Pulmonary artery endothelial cell (primary cell): ENCODE measurements at places on chromosomes 7 and 10. TPM values are rescaled to one million over a fixed set of nuclear protein-coding genes. Genes with fewer than 3 reads are reported as not detected.

GRCh38 chr7:101598986-101599771 lies 29.9 kb downstream of the MYL10 start:
- DNase-seq, result no peak

- DNase-seq, result no peak
These were observed 23.4 kb upstream of the LIPA start for GRCh38 chr10:89274928-89275327.

CCDC3 gene
- total RNA-seq, result 0.18 and 0.66 TPM in 2 replicates

- DNase-seq, result peak; percentile 73
These were observed 75.6 kb downstream of the CTBP2 start for GRCh38 chr10:125084614-125085257.

DNA sequence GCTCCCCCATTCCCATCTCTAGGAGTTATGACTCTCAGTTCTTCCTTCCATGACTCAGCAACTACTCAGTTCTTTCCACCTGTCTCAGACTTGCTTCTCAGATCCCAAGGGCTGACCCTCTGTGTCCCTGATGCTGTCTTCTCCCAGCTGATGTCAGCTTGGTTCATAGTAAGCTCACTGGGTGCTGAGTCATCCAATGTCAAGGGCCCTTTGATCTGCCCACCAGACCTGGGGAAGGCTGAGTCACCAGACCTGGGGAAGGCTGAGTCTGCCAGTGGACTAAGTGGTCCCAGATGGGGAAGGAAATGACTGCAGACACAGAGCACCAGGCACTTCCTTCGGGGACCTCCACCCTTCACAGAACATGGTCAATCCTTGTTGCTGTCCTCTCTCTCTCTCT lies 76.1 kb upstream of the ZEB1 start:
- DNase-seq, result peak; percentile 59

DNA sequence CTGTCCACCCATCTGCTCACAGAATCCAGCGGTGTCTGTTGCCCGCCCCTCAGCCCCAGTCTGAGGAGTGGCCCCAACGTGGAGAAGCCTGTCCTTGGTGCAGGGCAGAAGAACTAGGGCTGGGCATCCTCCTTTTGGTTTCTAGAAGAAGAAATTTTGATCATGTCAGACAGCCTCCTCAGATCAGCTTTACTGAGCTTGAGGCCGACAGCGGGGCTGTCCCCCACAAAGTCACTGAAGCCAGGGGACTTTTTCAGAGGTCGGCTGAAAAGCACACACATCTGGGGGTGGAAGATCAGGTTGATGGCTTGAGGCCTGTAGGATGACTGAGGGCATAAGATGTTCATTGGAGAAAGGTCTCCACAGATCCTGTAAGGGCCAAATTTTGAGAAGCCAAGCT lies 767.9 kb downstream of the GRID1 start:
- DNase-seq, result no peak

DNA sequence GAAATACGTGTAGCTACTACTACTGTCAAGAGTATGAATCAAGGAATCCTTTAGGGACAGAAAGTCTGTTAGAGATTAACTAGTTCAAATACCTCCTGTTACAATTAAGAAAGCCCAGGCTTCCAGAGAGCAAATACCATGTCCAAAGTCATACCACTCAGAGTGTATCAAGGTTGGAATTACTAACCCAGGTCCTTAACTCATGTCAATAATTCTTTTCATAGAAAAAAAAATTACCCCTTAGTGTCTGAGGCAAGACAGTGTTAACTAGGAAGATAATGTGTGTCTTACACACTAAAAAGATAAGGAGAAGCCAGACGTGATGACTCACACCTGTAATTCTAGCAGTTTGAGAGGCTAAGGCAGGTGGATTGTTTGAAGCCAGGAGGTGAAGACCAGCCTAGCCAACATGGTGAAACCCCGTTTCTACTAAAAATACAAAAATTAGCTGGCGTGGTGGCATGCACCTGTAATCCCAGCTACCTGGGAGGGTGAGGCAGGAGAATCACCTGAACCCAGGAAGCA lies 423.4 kb downstream of the SORCS1 start:
- DNase-seq, result no peak

GRCh38 chr7:7668706-7669105 lies 28.2 kb downstream of the UMAD1 start:
- no peak for DNase-seq

GRCh38 chr10:62728479-62728878 lies 76.0 kb upstream of the ADO start:
- no peak for DNase-seq

OPN4 gene
- not detected in 2 replicates for total RNA-seq

CREB5 gene
- total RNA-seq, result 2.8 and 4.7 TPM in 2 replicates

GRCh38 chr7:41955893-41956675 lies 253.2 kb upstream of the INHBA start:
- DNase-seq, result peak; percentile 96

GRCh38 chr10:15847481-15847880 lies 12.8 kb downstream of the MINDY3 start:
- no peak for DNase-seq

TRIL gene
- 0.33 and 0.63 TPM in 2 replicates for total RNA-seq

AHR gene
- 68.3 and 73.2 TPM in 2 replicates for total RNA-seq

- DNase-seq, result no peak
These were observed 31.5 kb upstream of the ARID5B start for GRCh38 chr10:61869774-61870525.

DNA sequence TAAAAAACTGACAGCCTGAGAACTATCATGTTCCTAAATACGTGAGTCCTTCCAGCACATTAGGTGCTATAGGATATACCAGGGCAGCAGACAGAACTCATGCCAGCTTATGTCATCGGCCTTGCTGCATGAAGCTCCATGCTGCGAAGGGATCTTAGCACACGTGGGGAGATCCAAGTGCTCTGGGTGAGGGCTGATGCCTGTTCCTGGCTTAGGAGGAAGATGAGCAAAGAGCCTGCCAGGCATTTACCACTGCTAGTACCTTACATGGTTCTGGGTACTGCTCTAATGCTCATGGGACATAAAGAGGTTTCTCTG lies 43.2 kb downstream of the SVIL start:
- no peak for DNase-seq

DNA sequence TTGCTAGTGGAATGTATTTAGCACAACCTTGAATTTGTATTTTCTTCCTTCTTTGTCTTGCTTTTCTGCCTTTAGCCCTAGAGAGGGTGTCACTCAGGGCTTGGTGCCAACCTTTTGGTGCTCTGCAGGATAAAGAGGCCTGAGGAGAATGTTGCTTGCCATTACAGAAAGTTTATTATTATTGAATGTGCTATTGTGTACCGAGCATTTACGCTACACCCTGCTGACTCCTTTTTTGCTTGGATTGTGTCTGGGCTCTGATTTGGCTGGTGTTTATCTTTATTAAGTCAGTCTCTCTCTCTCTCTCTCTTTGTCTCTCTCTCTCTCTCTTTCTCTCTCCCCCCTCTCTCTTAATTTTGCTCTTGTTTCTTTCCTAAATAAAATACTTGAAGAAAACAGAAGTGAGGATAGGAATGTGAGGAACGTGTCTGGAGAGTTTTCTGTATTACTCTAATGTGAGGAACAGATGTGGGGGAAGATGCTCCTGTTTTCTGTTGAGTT lies 284.4 kb upstream of the PHYHIPL start:
- DNase-seq, result no peak

- no peak for DNase-seq
These were observed 16.3 kb downstream of the GSAP start for GRCh38 chr7:77399816-77400215.

ACSL5 gene
- total RNA-seq, result 11.9 and 22.7 TPM in 2 replicates

- peak; percentile 91 for DNase-seq
These were observed 193.6 kb downstream of the MBL2 start for GRCh38 chr10:52578871-52579405.

IPMK gene
- total RNA-seq, result 10.3 and 11.0 TPM in 2 replicates

GRCh38 chr7:121123032-121123431 lies 134.5 kb downstream of the CPED1 start:
- DNase-seq, result no peak

GRCh38 chr7:73623798-73624668 lies at the start of gene MLXIPL:
TSS of gene MLXIPL (minus strand) at chr7:73624522. CDS start at chr7:73624492, 30 bp downstream.
- DNase-seq, result no peak
